CD4-positive, alpha-beta T cell treated with Interferon gamma for 1 hour (primary cell): ENCODE measurements at places on chromosomes 16 and 17.

DNA sequence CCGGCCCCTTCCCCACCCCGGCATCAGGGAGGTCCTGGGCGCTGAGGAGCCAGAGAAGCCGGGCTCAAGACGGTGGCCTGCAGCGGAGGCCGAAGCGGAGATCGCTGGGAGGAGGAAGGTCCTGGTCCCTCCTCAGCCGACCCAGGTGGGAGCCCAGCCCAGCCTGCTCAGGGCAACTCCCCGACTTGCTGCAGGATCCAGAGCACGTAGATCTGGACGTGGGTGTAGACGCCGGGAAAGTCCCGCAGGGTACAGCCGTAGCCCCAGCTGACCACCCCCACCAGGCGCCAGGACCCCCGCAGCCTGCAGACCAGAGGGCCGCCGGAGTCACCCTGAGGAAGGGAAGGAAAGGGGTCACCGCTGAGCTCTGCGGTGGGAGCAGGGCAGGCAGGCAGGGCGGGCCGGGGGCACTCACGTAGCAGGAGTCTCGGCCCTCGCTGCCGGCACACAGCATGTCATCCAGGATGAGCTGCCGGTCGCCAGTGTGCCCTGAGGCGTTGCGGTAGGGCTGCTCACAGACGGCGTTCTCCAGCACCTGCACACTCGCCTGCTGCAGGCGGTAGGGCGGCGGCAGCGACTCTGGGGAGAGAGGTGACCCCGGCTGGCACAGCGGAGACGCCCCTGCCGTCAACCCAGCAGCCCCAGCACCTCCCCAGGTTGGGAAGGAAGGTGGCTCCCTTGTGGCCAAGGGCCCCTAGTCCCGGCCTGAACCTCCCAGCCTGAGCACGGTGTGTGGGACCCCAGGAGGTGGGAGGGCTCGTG is 5.4 kb downstream of the TPSD1 start:
- DNase-seq, result no peak

DNA sequence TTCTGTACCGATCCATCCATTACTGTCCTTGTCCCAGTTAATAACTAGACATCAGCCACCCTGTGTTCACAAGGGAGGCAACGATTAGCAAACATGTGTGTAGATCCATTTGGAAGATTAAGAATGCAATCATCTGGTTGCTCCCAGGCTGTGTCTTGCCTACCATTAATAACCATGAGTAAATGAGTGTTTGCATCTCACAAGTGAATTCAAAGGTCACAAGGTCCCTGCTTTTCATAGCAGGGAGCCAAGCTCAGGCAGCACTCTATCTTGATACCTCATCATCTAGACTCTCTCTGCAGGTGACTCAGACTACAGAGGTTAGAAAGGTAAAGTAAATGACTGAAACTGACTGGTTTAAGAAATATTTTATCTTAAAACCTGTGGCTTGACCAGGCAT is 25.3 kb downstream of the VWA3A start:
- no peak for DNase-seq

DNA sequence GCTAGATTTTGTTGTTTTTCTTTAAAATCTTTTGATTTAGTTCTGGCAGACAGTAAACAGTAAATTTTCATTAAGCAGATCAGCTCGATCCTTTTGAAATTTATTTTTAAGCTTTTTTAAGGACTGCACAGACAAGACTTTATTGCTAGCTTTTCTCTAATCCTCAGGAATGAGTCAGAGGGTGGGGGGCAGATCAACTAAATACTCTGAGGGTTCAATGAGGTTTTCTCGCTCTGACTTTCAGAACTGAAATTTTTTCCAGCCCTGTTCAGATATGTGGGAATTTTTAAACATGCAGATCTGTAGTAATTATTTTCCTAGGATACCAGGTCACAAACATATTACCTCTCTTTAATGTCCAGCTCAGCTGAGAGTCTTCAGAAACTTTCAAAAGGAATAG is 977.2 kb downstream of the CDH11 start:
- DNase-seq, result no peak

- no peak for DNase-seq
Measured at GRCh38 chr16:7351610-7352510, 19.2 kb downstream of the RBFOX1 start.

- no peak for DNase-seq
Measured at GRCh38 chr17:65389949-65390348, 171.5 kb downstream of the AXIN2 start.

GRCh38 chr16:73015612-73016487 is 32.1 kb downstream of the ZFHX3 start:
- DNase-seq, result no peak

DNA sequence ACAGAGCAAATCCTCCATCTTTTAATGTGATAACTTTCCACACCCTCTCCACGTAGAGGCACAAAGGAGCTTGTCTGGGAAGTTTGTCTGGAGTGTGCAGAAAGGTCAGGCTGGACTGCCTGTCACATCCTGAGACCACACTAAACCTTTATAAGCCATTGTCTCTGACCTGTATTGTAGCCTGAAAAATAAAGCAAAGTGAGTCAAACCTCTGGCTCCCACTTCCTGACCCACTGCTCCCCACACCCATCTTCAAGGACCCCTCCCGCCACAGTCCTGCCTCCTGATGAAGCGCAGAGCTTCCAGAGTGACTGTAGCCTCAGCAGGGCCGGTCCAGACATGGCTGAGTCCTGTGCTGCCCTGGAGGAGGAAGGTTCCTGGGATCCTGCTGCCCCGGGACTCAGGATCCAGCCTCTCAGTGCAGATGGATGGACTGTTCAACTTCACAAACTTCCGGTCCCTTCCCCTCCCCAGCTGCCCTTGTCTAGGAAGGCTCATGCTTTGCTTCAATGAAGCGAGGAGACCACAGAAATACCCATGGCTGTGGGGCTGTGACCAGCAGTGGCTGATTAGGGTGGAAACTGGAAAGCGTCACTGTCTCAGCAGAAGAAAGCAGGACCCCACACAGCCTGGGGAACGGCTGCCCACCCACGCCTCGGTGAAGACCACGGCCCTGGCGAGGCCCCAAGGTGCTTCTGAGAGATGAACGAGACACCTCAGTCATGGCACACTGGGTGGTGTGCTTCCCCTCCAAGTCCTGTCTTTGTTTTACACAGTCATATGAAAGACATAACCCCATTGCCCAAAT is 30.9 kb upstream of the CLEC18B start:
- DNase-seq, result no peak
